ENCODE measurements at places on chromosomes 3 and 15.

- no peak for DNase-seq
These were observed 122.3 kb downstream of the MEGF11 start for GRCh38 chr15:66131200-66131599.

DNA sequence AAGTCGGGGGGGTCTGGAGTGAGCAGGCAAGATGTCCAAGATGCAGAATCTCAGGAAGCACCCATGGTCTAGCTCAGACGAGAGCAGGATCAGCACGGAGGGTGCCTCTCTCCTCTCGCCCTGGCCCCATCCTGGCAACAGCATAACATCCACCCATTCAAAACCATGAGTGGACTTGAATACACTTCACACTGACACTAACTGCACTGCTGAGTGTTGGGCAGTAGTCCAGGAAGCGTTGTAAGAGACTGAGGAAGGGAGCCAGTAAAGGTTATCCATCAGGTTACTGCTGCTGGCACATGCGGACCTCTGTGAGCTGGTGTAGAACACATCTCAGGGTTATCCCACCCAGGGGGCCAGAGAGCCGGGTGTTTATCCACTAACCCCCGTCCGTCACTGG lies 131.0 kb upstream of the TOPAZ1 start:
- DNase-seq, result no peak

DNA sequence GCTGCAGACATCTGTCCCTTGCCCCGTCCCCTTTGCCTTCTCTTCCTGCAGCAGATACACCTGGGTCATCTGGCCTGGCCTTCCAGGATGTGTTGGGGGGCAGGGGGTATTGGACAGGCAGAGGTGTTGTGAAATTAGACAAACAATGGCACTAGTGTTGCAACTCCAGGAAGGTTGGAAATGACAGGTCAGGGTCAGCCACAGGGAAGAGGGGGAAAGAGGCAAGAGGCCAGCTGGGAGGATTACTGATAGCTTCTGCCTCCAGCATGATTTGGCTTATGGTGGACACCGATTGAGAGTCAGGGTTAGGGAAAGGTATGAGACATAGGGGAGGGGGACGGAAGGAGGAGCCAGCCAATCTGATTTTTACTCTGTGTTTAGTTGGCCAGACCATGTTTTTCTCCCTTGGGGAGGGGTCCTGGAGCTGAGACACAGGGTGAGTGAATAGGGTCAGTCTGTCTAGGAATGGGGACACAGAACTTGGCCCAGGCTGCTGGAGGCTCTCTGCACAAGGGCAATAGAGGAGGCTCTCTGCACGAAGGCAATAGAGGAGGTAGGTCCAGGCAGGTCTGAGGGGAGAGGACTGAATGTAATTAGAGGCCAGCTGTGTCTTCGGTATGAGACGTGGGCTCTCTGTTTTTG lies 3.4 kb upstream of the ATP2B2 start:
- DNase-seq, result no peak

GRCh38 chr3:197527569-197527968 lies 28.2 kb downstream of the BDH1 start:
- DNase-seq, result no peak

DNA sequence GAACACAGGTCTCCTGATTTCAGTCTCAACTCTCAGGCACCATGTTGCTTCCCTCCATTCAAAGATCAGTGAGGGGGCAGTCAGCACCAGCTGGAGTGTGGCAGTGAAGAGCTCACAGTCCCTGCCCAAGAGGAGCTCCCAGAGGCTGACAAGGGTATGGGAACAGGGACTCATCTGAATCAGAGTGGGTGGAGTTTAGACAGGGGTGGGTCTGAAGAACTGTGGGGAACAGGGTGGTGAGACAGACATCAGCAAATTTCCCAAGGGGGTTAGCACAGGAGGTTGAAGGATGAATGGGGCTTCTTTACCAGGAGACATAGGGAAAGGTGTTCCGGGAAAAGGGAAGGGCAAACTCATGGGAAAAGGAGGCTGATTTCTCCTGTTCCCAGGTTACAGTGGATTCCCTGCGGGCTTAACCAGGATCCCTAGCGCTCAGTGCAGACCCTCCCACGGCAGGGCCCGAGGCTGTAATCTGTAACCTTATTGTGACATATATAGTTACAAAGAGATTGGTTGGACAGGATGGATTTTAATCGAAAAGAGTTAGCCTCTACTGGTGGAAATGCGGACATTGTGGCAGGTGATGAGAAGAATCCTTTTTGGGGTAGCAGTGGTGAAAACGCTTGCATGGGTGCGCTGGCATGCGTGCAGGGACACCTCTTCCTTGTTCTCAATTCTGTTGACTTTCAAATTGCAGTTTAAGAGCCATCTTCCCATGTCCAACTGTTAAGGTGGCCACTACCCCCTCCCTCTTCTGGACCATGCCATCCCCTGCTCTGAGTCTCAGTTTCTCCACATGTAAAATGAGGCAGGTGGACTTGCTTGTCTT lies 160.3 kb downstream of the SMAD6 start:
- no peak for DNase-seq

- DNase-seq, result no peak
These were observed 76.2 kb upstream of the OXTR start for GRCh38 chr3:8845641-8846040.

- no peak for DNase-seq
These were observed 909 bp upstream of the GPD1L start for GRCh38 chr3:32105291-32106131.

DNA sequence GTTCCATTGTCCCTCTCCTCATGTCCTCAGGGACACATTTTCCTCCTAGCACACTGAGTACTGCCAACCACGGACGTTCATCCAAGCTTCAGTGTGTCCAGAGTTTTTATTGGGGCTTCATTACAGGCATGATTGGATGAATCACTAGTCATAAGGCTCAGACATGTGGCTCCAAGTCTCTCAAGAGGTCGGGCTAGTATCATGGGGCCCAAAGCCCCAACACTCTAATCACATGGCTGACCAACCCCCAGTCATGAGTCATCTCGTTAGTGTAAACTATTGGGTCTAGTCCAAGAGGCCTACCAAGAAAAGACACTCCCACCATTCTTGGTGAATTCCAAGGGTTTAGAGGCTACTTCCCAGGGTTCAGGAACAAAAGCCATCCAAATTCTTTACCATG lies 4.4 kb downstream of the TERC start:
- no peak for DNase-seq

DNA sequence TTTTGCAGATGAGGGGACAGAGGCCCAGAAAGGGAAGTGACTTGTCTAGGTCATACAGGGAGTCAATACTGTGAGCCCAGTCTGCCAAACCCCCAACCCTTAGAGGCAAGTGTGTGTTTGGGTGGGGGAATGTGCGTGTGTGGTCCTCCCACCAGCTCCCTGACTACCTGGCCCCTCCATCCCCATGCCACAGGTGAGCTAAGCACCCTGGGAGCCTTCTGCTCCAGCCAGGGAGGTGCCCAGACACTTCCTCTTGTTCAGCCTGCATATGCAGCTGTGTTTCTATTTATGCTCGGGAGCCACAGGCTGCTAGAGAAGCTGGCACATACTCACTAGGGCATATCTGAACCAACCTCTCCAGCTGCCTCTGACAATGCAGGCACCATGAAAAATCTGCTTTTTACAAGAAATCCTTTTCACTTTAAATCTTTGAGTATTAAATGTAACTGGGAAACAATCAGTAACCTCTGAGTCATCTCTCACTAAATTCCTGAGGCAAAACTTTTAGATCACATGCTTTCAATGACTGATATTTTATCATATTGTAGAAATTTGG lies 20.7 kb downstream of the TBC1D2B start:
- no peak for DNase-seq

DNA sequence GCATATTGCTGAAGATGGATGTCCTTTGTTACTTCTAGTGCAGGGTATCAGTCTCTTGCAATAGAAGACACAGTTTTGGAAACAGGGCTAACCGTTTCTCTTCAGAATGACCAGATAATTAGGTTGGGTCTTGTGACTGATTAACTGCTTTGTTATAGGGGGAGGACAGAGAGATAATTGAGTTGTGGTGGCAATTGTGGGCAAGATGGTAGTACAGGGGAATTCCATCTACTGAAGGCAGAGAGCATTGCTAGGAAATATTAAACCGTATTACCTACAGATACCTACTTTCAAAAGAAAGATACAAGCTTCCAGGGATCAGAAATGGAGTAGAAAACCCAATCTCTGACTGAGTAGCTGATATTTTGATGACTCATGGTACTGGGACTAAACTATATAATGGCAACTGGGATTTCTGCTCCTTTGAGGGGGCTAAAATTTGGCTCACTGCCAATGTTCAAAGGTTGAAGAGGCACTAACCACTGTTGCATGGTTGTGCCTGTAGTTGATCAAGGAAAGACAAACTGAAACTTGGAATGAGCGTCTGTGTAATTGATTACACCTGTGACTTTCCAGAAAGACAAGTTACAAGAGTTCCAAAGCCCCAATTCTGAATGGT lies 4.2 kb downstream of the PRR23B start:
- DNase-seq, result no peak

GRCh38 chr3:190995156-190995555 lies 132.7 kb upstream of the GMNC start:
- DNase-seq, result no peak

DNA sequence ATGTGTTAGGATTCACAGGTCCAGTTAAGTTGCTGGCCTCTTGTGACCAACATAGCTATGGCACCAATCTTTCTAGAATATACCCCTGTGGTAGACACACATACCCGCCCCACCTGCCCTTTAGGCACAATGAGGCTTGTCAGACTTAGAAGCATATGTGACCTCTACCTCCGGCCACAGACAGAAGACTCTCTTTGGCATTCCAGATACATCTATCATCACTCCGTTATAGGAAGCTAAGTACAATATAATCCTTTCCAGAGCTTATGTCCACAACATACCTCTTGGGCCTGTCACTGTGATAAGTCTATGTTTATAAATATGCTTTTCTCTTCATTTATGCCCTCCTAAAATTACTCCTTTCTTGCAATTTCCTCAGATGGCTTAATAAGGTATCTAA lies 39.8 kb downstream of the CD47 start:
- DNase-seq, result no peak

DNA sequence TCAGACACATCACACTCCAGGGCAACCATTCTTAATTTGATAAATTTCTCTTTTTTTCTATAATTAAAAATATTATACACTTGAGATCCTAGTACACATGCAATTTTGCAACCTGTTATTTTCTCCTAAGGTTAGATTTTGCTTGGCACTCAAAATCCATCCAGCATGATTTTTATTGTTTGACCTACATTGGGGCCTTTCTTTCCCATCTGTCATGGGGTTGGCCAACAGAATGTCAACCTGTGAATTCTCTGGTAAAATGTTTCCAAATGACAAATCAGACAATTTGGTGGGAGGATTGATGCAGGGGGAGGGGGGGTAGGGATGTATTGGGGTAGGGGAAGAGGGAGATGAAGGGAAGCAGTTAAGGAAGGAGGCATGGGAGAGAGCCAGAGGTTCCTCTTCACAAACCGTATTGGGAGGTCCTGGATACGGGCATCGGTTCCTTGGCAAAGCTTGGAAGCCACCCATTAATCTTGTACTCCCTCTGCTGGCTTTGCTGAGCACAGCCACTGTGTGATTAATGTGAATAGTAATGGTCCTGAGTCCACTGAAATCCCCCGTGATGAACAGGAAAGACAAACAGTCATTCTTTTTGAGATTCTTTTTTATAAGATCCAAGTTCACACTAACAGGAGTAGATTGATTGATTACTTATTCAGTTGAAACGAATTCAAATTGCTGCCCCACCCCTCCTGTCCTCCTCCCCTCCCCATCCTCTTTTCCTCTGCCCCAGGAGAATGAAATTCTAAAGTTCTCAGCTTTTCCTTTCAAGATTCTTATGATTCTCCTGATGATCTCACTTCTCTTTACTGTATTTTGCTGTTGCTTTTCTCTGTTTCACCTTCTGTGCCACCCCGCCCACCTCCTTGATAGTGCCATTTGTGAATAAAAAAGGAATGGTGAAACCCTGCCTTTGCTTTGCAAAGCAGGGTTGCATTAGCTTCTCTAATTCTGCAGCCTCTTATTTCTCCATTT lies 82.2 kb upstream of the SLC25A26 start:
- no peak for DNase-seq

- no peak for DNase-seq
These were observed 59.2 kb downstream of the CDIN1 start for GRCh38 chr15:36638671-36639070.

GRCh38 chr3:155352900-155353490 lies 59.5 kb upstream of the STRIT1 start:
- no peak for DNase-seq

DNA sequence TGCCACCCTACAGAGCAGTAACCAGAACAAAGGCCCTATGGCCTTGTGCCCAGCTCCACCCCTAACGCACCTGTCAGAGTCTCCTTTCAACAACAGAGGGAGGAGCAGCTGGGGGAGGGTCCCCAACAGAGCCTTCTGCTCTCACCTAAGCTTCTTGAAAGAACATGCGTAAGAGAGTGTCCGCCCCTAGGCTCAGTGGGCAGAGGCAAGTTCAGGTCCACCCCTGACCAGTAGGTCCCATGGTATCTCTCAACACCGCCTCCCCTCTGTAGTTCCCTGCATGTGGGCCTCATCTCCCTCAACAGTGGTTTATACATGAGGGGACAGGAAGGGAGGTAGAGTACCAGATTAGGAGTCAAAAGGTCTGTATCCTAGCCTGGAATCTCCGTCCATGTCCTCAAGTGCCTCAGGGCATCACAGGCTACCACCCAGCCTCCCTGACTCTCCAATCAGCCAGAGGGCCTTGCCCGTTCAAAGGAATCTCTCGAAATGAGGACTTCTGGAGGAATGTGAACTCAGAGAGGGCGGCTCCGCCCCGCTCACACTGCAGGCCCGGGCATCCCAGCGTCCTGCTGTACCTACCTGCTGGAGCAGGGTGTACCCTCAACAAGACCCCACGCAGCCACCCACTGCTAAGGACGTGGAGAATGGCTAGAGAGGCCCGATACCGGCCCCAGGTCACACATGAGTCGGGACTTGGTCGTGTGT lies 680 bp downstream of the POC1A start:
- no peak for DNase-seq

GRCh38 chr3:31966978-31967591 lies 14.0 kb downstream of the OSBPL10 start:
- DNase-seq, result no peak

- DNase-seq, result no peak
These were observed 78.1 kb upstream of the XCR1 start for GRCh38 chr3:46105306-46105919.

DNA sequence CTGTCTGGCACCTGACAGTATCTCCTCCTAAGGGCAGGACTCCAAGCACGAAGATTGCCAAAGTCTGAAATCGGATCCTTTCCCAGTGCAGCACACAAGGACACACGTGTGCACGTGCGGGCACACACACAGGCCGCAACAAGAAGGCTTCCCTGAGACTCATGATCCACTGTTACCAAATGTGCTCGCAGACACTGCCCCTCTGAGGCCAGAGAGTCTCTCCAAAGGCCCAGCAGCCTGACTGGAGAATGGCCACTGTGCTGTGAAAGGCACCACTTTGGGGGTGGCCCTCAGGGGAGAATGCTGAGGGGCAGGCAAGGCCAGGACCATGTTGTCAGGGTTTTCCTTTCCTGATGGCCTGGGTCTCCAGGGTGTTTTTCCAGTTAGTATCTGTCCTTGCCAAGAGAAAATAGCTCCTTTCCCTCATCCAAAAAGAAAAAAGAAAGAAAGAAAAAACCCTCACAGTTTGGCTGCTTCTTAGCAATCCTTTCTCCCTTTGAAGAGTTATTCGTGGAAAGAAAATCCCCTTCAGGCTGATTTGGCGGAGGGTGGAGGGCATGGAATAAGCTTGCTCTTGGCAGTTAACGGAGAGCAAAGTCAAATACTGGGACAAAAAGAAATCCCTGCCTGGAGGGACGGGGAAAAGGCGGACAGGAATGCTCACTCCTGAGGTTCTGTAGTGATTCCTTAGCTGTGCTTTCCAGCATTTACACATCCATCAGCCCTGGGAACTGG lies 112.2 kb upstream of the ETV5 start:
- DNase-seq, result no peak

All from stimulated activated CD4-positive, alpha-beta T cell treated with anti-CD3 and anti-CD28 coated beads, Interleukin-15, amount 100 ng/mL, for 1 hour (primary cell).